T follicular helper cell (primary cell): ENCODE measurements at places on chromosomes 7 and 10.

DNA sequence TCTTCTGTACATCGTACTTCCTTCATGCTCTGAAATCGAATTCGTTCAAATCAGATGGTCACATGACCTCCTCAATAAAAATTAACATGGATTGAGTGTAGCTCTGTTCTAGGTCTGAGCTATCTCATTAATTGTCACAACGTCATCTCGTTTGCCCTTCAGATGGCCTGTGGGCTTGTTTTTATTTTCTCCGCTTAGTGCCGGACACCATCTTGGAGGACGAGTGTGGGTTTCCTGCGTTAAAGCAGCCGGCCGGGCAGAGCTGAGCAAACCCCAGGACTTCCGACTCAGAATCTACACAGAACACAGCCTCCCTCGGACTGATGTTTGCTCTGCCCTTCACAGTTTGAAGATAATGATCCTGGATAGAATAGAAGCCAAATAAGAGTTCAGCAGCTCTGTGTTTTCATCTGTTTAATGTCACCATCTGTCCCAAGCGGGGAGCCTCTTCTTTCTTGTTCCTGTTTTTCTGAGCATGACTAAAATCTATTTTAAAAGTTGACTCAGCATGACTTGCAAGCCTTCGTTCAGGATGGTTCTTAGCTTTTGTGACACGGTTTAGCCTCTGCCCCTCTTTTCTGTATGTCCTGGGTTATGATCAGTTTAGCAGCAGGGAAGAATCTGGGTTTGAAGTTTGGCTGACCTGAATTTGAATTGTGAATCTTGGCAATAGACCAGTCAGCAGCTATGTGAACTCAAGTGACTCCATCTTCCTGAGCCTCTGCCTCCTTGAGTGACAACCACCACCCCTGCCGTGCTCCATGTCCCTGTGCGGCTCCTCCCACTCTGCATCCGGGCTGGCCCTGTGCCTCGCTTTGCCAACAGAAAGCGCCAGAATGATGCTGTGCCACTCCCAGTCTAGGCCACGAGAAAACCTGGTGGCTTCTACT lies 30.6 kb upstream of the GALNTL5 start:
- no peak for DNase-seq

- DNase-seq, result no peak
Observed at GRCh38 chr7:37065779-37066271, 341.5 kb upstream of the AOAH start.

GRCh38 chr7:134347567-134347966 lies 30.8 kb upstream of the SLC35B4 start:
- DNase-seq, result no peak

GRCh38 chr10:122197611-122198222 lies 73.4 kb upstream of the BTBD16 start:
- no peak for DNase-seq

GRCh38 chr10:133086247-133086646 lies 1.5 kb upstream of the ADGRA1 start:
- no peak for DNase-seq

- no peak for DNase-seq
Observed at GRCh38 chr10:89738551-89739209, 37.3 kb downstream of the KIF20B start.

DNA sequence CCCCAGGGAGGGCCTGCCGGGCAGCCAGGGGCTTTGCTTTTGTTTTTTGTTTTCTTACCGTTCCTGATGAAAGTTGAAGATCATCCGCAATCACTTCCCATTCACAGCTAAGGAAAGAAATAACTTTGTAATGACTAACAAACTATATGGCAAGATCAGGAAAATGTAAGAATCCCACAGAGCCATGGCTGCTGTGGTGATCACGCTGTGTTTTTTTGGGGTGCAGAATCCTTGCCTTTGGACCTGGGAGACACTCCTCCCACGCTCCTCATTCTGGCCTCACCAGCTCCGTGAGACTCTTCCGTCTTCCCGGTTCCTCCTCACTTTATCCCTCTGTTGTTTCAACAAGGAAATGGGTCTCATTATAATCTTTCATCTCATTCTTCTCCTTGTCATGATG lies 443.0 kb upstream of the MGMT start:
- no peak for DNase-seq

- DNase-seq, result no peak
Observed at GRCh38 chr10:75083972-75084833, 27.3 kb upstream of the SAMD8 start.

DNA sequence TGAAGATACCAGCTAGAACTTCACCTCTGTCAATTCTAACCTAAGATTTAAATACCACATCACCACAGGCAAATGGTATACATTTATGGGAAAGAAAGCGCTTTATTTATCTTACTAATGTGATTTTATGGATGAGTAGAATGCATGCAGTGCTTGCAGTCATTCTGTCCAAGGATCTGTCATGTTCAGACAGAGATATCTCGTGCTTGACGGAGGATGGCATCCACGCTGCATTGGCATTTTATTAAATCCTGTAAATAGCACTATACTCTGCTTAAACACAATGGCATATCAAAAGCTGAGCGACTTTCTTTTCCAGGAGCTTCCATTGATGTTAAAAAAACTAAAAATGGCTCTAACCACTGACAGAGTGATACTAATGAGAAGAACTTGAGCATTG lies 133.7 kb upstream of the CAV2 start:
- no peak for DNase-seq

GRCh38 chr7:16606704-16607103 lies 38.9 kb downstream of the ANKMY2 start:
- no peak for DNase-seq

GRCh38 chr7:145624618-145625017 lies 492.0 kb upstream of the CNTNAP2 start:
- no peak for DNase-seq

GRCh38 chr7:147636553-147636952 lies 954.0 kb upstream of the C7orf33 start:
- no peak for DNase-seq

- DNase-seq, result no peak
Observed at GRCh38 chr7:37703361-37703760, 19.8 kb downstream of the GPR141 start.

DNA sequence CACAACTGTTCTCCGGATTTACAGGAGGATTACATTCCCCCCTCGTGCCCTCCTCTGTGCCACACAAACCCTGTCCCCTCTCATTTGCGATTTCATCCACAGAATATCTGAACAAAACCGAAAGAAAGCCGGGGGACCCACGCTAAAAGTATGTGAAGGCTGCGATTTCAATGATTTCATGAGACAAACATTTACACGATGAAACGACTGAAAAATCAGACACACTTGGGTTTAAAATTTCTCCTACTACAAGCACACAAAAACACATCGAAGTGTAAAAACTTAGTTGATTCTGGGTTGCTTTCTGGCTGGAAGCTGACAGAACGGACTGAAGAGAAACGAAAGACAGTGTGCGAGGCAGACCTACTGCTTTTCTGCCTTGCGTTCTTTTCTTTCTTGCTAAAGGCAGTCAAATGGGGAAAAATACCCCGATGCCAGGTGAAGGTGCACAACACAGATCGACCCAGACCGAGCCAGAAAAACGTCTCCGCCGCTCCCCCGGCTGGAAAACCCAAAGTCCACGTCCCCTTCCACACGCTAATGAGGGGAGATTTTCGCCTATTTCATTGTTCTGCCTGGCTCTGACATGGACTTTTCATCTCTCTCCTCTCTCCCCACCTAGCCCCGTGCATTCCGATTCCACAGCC lies 1.2 kb downstream of the HIPK2 start:
- no peak for DNase-seq

GRCh38 chr10:80259405-80259871 lies 30.0 kb downstream of the MAT1A start:
- no peak for DNase-seq

- DNase-seq, result peak; percentile 84
Observed at GRCh38 chr7:158976849-158977593, 120.7 kb downstream of the DYNC2I1 start.

DNA sequence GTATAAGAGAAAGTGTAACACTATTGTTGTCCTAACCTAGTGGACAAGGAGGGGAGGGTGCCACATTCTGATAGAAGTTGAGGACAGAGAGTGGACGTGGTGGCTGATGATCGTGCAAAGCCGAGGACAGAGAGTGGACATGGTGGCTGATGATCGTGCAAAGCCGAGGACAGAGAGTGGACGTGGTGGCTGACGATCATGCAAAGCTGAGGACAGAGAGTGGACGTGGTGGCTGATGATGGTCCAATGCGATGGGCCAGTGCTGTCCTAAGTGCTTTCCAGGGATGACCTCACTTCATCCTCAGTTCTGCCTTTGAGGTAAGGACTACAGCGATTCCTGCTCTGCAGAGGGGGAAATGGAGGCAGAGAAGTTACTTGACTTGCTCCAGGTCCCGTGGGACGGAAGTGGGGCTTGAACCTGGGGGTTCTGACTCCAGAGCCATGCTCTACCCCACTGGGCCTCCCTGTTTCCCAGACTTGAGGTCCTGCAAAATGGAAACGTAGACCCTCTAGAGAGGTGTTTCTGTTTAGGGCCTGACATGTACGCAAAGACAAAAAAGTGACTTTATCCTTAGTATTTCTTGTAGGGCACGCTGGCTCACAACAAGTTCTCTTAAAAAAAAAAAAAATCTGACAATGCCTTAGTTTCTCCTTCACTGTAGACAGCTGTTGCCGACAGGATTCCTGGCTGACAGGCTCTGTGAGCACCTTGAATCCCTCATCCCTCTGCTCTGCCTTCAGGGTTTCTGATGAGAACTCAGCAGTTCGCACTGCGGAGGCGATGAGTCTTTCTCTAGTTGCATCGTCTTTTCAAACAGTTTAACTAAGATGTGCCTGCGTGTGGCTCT lies 20.3 kb upstream of the NCAPG2 start:
- DNase-seq, result no peak

GRCh38 chr7:108529341-108529740 lies 3.4 kb upstream of the PNPLA8 start:
- DNase-seq, result no peak

DNA sequence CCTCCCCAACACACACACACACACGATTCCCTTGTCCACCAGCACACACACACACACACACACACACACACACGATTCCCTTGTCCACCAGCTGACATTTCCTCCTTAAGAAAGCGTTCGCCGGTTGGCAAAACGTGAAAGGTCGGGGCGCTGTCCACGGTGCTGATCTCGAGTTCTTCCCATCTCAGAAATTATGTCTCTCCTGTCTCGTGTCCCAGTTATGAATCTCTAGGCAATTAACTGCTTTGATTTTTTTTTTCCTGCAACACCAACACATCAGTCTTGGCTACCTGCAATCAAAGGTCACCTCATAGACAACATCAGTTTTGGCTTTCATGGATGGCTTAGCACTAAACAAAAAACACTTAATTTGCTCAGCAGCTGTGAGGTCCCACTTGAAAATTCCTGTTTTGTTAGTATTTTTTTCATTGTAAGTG lies 1.9 kb downstream of the INA start:
- peak; percentile 1 for DNase-seq

DNA sequence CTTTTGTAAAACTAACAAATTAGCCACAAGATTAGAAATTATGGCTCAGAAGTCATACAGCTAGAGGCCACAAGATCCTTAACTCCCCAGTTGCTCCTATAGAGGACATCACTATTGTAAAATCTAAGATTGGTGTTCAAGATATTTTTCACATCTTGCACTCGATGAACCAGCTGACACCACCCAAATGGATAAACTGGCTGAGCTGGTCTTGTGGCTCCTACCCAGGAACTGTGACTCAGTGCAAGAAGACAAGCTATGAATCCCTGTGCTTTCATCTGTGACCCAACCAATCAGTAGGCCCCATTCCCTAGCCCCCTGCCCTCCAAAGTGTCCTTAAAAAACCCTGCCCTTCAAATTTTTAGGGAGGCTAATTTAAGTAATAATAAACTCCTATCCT lies 27.9 kb upstream of the R3HCC1L start:
- no peak for DNase-seq

DNA sequence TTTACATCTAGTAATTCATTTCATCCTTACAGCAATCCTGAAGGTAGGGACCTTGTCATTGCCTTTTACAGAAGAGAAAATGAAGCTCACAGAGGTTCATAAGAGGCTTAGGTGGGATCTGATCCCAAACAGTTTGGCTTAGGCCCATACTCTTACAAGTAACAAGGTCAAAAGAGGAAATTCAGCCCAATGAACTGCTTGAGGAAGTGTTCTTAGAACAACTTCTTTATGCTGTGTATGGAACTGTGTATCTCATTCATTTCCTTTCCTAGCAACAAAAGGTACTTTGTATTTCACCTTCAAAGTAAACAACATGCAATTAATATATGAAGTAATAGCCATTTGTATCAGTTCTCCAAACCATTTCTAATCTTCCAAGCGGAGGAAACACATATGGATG lies 79.3 kb downstream of the AVL9 start:
- no peak for DNase-seq

DNA sequence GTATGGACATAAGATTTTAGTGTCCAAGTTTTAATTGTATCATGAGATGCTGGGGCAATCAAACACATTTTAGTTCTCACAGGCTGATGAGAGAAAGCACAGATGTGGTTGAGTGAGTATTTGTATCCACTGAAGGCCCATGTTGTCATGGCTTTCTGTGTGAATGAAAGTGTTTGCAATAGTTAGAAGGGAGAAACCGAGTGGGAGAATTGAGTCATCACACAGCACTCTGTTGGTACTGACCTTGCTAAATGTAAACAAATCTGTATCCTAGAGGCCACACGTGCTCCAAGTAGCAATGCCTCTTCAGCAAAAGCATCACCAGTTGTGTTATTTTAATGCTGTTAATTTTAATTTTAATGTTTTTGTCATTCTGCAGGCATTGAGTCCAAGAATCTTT lies 121.2 kb downstream of the EMX2 start:
- no peak for DNase-seq

GRCh38 chr10:46555713-46556514 lies 544 bp downstream of the GPRIN2 start:
- DNase-seq, result no peak

GRCh38 chr10:51340845-51341610 lies 266.7 kb downstream of the PRKG1 start:
- no peak for DNase-seq

DNA sequence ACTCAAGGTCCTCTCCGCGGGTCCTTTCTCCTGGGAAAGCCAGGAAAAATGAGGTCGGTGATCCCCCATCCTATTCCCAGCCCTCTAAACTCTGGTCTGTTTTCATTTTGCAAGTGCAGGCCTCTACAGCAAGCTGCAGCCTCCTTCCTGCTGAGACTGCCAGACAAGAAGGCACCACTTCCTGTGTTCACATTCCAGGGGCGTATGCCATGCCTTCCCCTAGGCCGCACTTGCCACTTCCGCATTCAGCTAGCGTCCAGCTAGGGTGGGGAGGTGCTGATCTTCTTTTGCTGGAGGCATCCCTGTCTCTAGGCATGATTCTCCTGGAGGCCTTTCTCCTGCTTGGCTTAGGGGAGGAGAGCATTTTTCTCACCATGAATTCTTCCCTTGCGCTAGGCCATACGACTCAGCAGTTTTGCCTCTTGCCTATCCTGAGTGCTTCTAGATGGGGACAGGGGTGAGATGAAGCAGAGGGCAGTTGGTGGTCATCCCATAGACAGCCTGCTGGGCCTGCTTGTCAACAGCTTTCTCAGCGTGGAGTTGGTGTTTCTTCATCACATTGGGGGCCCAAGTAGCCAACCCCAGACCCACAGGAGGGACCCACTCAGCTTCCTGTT lies 328.9 kb downstream of the RPS24 start:
- DNase-seq, result no peak
